Tongue (tissue), 3 donors: ENCODE measurements at places on chromosomes 16 and 17. TPM values are rescaled to one million over a fixed set of nuclear protein-coding genes. Genes with fewer than 3 reads are reported as not detected.

The RBBP6 gene
- 42.9 TPM for total RNA-seq

GRCh38 chr17:65408050-65408449 lies 153.4 kb downstream of the AXIN2 start:
- DNase-seq: no peak

- no peak for DNase-seq
These were observed 18.1 kb upstream of the FOXJ1 start for GRCh38 chr17:76159157-76159556.

The KIF2B gene
- total RNA-seq: not detected

- peak; percentile 91 for DNase-seq
These were observed 54.3 kb upstream of the RBFOX3 start for GRCh38 chr17:79664930-79665737.

DNA sequence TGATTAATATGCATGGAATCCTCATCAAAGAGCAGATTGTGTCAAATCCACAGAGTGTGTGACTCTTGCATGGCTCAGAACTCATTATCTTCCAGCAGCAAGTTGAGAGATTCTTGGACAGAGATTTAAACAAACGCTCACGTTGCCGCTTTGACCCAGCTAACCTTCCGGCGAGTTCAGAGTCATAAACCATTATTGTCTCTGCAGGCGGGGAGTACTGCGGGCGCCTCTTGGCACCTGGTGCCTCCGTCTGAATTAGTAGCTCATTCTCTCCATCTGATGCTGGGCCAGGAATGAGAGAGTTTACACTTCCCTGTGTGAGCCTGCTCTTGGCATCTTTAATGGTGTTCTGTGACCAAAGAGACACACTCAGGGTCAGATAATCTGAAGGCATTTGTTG lies 138.6 kb upstream of the WSCD1 start:
- DNase-seq: peak; percentile 18

DNA sequence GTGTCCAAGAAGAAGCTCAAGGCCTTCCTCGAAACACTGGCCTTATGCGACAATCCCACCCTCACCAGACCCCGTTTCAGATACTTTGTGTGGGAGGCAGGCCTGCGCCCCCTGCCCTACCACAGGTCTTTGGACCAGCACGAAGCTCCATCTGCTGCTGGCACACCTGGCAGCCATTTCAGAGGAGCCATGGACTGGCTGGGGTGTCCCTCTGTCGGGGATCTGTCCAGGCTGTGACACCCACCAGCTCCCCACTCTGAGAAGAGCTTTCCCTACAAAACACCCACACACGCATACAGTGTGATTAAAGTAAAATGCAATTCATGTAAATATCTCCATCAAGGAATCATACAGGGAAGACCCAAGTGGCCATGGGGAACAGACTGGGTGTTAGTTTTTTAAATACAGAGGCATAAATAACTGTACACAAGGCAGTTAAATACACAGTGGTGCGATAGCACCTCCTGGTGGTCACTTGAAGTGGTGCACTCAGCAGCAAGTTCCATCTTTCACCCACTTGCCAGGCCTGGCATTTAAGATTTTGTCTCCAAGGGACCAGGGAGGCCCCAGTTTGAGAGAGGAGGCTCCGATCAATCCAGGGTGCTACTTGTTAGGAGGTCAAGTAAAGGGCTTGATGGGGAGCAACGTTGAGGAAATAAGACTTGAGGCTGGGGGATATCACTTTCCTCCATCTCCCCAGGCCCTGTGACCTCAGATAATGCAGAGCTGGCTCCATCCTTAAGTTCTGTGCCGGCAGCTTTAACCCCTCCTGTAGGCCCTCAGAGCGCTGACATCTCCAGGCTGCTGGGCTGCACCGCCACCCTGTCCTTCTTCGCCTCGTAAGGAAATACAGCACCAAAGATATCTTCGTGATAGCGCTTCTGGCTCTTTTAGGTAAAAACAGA lies 43.6 kb downstream of the NOS2 start:
- DNase-seq: peak; percentile 51

The SLC5A10 gene
- not detected for total RNA-seq

DNA sequence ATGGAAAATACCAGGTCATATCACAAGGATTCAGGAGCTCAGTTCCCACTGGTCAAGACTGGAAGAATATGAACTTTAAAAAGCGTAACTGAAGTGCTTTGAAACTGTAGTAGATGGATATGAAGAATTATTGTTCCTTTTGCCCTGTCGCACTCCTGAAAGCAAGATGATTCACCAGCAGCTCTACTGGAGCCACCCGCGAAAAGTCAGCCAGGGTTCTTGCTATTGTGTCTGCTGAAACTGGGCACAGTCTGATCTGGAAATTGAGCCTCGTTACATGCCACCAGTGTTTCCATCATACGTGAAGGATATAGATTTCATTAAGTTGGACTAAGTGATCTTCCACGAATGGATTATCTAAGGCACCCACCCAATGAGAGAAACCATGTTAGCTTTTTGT lies 16.6 kb downstream of the AP2B1 start:
- no peak for DNase-seq

- no peak for DNase-seq
These were observed 10.9 kb upstream of the FOXF1 start for GRCh38 chr16:86499440-86499786.

DNA sequence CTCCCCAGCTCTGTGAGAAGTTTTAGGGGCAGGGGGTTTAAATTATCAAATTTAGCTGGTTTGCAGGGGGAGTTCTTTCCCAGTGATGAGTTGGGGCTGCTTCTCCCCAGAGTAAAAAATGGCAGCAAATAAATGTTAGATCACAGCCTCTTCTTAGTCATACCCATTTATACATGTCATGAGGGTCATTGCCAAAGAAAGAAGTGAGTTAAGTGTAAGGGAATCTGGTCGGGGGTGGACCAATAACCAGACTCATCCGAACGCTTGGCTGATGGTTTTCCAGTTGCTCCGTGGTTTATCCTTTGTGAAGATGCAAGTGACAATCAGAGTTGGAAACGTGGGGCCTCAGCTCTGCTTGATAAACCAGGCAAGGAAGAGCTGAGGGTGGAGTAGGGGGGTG lies 87.1 kb downstream of the PLXDC1 start:
- DNase-seq: no peak

DNA sequence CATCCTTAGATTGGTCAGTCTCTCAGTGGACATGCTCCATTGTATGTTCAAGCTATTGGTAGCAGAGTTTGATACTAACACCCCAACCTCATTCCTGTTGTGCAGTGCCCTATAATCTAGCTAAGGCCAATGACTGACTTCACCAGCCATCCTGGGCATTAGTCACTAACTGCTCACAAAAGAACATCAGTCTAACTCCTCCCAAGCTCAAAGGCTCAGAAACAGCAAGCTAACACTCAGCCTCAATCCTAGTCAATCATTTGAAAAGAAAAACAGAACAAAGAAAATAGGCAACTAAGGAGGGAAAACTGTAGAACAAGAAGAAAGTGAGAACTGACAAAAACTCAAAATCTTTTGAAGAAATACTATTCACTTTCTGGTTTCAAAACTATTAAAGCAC lies 199.1 kb upstream of the C17orf78 start:
- DNase-seq: no peak
